ENCODE measurements at places on chromosomes 6 and 20.
A peak's percentile ranks its signal among the peaks of the same experiment; 100 is the strongest.

- DNase-seq = no peak
These were observed 87.1 kb downstream of the OGFRL1 start for GRCh38 chr6:71375676-71376075.

GRCh38 chr20:58547623-58548475, 32.6 kb upstream of the APCDD1L start:
- no peak for DNase-seq

GRCh38 chr20:20731000-20731944, 18.8 kb upstream of the RALGAPA2 start:
- DNase-seq = no peak

- DNase-seq = no peak
These were observed 276.7 kb downstream of the FARS2 start for GRCh38 chr6:5537967-5538366.

DNA sequence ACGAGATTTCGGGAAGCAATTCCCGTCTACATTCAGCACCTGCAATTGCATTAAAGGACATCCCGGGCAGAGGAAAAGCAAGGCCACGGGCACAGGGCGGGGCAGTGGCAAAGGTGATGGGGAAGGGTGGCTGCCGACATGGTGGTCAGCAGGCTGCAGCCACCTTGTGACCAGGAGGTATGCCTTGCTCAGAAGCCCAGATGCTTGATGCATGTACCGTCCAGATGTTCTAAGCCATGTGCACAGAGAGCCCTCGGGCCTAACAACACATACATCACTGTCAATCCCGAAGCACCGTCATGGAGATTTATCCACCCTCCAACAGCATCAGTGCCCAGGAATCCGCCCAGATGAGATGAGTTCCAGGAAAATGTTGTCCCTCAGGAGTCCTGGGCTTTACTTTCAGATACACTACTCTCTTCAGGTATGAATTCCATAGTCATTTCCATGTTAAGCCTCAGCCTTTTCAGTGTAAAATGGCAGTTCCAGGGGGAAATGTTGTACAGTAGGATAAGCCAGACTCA, 77.8 kb upstream of the FRMD1 start:
- DNase-seq = peak; percentile 80

GRCh38 chr6:41039060-41039998, at the start of gene UNC5CL:
Gene UNC5CL (minus strand): TSS chr6:41039221. CDS start chr6:41035074, 4,147 bp downstream.
- DNase-seq = peak; percentile 59

GRCh38 chr20:34604980-34605788, 46.7 kb downstream of the MAP1LC3A start:
- DNase-seq = no peak

DNA sequence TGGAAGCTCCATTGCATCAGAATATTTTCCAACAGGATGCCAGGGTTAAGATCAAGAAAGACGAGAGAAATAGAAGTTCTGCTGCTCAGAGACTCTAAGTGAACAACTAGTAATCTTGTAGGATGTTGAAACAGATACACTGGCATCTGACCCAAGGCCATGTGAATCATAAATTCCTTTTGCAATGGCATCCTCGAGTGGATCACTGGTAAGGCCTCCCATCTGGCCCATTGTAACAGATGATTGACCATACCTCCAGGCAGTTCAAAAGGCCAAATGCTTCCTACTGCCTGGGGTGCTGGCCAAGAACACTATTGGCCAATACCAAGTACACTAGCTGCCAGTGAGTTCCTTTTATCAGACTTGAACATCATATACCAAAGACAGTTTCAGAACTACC, 9.9 kb upstream of the SLC17A3 start:
- DNase-seq = peak; percentile 82

DNA sequence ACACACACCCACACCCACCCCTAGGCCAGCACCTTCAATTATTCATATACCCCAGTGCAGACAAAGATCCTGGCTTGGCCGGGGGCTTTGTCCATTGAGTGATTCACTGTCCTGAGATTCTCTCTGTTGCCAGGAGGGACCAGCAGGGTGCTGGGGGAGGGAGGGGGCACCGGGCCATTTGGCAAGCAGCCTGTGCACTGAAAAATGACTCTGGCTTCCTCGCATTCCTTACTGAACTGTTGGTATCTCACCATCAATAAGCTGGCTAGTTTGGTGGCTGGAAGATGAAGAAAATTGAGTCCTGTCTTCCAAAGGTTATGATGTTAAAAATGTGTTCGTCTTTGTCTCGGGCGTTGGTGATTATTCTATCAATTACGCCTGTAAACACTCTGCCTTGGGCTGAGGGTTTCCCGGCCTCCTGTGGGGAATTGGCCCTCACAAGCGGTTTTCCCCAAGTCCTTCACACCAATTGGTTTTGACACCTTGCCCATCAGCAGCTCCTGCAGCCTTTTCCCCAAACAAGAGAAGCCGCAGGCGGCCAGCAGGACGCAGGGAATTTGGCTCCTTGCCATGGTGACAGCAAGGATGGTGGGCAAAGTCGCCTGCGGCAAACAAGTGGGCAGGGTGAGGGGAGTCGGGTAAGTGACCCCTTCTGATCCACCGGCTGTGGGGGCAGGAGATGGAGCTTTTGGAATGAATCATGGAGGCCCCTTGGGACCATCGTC, 4.9 kb downstream of the VSTM2L start:
- DNase-seq = peak; percentile 87

DNA sequence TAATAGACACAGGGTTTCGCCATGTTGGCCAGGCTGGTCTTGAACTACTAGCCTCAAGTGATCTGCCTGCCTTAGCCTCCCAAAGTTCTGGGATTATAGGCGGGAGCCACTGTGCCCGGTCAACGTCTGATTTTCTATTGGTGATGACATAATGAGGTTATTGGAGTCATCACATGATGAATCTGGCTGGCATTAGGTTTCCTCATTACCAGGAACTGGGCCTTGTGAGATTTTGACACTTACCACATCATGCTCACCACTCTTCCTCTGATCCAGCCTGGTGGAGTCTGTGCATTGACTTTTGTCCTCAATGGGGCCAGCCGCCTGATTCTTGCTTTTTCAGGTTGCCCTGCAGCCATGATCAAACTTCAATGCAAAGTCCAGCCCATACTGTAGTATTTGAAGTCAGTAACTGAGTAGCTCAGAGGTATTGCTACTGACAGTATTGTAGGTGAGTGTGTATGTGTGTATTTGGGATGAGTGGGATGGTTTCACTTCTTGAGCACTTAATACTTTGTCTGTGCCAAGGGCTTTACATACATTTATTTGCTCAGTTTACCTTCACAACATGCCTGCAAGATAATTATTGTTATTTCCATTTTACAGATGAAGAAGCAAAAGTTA, 16.0 kb downstream of the ANKS1A start:
- no peak for DNase-seq

- no peak for DNase-seq
These were observed 73.9 kb downstream of the CBFA2T2 start for GRCh38 chr20:33563788-33564187.

- DNase-seq = no peak
These were observed 36.5 kb downstream of the PLCG1 start for GRCh38 chr20:41173791-41174341.

GRCh38 chr6:43900560-43900915, 130.5 kb downstream of the VEGFA start:
- no peak for DNase-seq

DNA sequence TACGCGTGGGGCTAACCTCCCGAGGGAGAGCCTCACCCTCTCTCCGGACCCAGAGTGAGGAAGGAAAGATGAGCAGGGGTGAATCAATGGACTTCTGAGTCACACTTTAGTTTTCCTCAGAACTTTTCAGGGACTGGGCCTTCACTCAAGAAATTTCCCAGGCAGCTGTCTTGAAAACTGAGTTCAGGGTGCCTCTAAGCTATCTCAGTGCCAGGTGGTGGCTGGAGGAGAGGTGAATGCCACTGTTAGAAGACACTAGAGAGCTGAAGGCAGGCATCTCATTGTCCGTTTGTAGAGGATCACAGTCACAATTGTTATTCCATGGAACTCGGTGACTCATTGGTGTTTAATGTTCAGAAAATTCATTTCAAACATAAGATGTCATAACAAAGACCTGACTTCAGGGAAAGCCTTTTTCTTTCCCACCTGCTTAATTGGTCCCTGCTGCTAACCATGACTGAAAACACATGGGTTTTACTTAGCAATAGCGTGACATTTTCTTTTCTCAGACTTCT, 5.3 kb upstream of the SERPINB6 start:
- peak; percentile 18 for DNase-seq

DNA sequence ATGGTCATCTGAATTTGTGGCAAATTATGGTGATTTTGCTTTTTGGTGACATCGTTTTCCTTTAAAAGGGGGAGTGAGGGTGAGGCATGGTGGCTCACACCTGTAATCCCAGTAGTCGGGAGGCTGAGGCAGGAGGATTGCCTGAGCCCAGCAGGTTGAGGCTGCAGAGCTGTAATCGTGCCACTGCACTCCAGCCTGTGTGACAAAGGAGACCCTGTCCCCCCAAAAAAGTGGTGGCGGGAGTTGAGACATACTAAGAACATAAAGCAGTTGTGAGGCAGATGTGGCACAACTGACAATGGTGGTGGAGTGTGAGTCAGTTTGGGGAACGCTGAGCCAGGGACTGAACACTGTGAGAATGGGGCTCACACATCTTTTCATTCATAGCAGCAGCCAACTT, 45.5 kb downstream of the ADNP start:
- DNase-seq = no peak

GRCh38 chr6:134245041-134245440, 72.9 kb downstream of the SGK1 start:
- no peak for DNase-seq

DNA sequence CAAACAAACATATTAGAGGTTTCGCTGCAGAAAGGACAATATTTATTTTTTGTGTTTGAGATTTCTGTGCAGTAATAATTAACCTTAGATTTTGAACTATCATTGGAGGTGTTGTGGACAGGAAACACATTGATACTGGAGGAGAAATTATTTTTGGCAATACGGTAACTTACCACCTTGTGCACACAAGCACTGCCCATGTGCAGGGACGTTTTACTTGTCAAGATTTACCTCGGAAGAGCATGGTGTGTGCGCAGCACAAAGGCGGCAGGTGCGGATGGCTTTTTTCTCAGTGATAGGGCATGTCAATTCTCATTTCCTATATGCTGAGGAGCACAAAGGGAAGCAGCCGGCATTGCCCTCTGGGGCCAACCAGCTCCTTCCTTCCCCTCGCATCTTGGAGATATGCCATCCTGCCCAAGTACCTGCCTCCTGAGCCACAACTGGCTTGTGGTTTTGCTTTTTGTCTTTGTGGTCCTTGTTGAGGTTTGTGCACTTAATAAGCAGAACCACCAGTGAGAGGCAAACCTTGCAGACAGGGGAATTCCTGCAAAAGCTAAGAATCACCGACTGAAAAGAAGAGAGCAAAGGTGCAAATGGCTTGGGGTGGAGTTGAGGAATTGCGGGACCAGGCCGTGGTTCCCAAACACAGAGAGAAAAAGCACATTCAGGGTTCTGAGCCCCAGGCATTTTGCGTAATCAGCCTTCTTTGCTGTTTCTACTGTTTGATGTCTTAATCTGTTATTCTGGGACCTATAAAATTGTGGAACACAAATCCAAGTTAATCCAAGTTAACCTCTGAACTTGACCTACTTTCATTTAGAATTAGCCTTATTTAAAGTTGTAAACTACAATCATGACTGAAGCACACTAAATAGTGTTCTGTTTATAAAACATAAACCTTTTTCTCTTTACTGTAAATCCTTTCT, 21.9 kb downstream of the SAMD5 start:
- no peak for DNase-seq

DNA sequence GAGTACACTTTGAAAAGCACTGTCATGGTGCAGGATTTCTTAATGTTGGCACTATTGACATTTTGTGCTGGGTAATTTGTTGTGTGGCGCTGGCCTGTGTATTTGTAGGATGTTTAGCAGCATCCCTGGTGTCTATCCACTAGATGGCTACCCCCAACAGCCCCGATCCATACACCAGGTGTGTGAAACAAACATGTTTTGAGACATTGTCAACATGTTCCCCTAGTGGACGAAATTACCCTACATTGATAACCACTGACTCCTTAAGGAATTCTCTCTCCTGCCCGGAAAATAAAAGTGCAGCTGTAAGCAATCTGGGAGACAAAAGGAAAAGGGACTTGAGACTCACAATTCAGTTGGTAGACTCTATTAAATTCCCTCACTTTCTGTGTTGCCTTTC, 52.6 kb upstream of the TMEM200A start:
- no peak for DNase-seq

- DNase-seq = no peak
These were observed 87.5 kb upstream of the FOXO3 start for GRCh38 chr6:108473197-108473596.

DNA sequence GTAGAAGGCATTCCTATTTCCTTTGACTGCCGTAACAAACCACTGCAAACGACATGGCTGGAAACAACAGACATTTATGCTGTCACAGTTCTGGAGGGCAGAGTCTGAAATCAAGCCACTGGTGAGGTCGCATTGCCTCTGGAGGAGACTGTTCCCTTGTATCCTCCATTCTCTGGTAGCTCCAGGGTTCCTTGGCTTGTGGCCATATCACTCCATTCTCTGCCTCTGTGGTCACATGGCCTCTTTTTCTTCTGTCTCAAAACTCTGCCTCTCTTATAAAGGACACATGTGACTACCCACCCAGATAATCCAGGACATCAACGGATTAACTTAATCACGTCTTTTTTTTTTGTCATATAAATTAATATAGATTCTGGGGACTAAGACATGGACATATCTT, 84.4 kb downstream of the LYRM2 start:
- DNase-seq = no peak

GRCh38 chr20:63371291-63371865, 10.2 kb upstream of the CHRNA4 start:
- DNase-seq = no peak
